ENCODE measurements at places on chromosomes 1 and 21. TPM values are rescaled to one million over a fixed set of nuclear protein-coding genes. Genes with fewer than 3 reads are reported as not detected.
A peak's percentile ranks its signal among the peaks of the same experiment; 100 is the strongest.

GRCh38 chr1:235601104-235601503 is 48.5 kb downstream of the GNG4 start:
- no peak for DNase-seq

DNA sequence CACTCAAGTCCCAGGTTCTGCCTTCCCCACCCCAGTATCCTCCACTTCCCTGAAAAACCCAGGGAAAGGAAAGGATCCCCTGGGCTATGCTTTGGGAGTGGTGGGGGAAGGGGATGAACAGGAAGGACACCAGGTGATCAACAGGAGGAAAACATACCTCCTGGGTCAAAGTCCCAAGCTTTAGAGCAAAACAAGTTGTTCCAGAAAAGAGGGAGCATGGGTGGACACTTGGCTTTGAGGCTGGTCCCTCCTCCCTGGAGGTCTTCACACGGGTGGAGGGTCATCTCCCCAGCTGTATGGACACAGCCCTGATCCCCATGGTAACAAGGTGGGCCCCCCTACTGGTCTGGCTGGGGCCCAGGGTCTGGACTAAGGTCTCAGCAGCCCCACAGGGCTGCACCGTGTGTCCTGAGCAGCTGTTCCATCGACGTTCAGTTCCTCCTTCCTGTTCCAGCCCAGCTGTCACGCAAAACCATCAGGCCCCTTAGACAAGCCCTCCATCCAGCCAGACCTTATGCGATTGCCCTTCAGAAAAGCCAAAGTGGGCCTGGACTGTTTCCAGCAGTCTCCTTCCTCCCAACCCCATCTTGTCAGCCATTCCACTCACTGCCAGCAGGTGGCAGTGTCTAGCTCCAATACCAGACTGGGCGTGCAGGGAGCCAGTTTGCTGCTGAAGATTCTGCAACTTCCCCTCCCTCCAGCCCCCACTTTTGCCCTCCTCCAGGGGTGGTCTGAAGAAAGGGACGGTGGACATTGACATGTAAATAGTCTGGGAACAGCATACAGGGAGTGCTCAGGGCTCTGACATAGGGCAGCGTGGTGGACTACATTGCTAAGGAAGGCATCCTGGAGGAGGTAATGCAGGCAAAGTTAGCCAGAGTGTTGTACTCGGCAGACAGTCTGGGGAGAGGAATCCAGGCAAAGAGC is 2.9 kb upstream of the PDZK1IP1 start:
- peak; percentile 89 for DNase-seq

RNU1-1 gene
- total RNA-seq: 2,650 TPM

GLIS1 gene
- total RNA-seq: 38.0 TPM

- no peak for DNase-seq
Observed at GRCh38 chr1:59703226-59703917, 111.4 kb upstream of the HOOK1 start.

- DNase-seq: no peak
Observed at GRCh38 chr1:96236156-96236739, 485.3 kb upstream of the PTBP2 start.

DNA sequence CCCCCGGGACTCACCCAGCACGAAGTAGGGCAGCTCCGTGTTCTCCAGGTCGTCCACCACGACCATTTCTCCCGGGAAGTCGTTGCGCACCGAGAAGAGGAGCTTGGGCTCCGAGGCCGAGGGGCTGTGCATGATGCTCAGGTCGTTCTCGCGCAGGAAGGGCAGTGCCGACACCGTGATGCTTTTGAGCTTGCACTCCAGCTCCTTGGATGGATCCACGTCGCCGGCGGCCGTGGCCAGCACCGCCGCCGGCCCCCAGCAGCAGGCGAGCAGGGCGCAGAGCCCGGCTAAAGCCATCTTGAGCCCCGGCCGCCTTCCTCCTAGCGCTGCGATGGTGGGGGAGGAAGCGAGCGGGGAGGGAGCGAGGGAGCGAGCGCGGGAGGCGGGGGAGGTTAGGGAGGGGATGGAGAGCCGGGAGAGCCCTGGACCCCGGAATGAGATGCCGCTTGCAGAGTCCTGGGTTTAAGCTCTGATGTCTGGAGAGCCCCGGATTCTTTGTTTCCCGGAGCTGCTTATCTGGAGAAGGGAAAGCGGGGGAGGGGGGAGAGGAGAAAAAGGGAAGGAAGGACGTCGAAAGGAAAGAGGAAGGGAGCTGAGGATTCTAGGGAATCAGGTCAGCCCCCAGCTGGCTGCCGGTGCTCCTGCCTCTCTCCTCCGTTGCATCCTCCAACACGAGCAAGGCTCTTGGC is at the start of gene ASTN1:
Gene ASTN1, minus strand, starts transcription at position 333 of the 689 bp plus-strand sequence. Its CDS starts 36 bp downstream, at position 297.
- DNase-seq: no peak

DNA sequence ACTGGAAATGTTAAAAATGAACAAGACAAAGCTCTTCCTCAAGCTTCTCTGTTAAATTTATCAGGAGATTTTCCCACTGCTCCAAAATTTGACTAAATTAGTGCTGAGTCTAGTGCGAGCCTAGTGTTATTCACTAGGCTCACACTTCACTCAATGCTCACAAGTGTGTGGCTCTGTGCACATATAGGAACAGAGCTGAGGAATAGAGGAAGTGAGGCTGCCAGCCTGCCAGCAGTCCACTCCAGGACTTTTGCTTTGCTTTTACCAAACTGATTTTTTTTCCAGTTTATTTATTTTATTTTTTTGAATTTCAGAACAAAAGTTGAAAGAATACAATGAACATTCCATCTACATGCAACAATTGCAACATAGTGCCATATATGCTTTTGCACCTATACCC is 87.2 kb downstream of the VAV3 start:
- no peak for DNase-seq

GRCh38 chr1:113893267-113893666 is 5.9 kb upstream of the BCL2L15 start:
- DNase-seq: no peak

S100A8 gene
- not detected for total RNA-seq

OR2T11 gene
- not detected for total RNA-seq

GRCh38 chr1:38123356-38124135 is 77.0 kb upstream of the POU3F1 start:
- DNase-seq: no peak

HMGCL gene
- 37.4 TPM for total RNA-seq

GJA9 gene
- total RNA-seq: not detected

PRDM16 gene
- 7.4 TPM for total RNA-seq

TNFRSF18 gene
- not detected for total RNA-seq

DNA sequence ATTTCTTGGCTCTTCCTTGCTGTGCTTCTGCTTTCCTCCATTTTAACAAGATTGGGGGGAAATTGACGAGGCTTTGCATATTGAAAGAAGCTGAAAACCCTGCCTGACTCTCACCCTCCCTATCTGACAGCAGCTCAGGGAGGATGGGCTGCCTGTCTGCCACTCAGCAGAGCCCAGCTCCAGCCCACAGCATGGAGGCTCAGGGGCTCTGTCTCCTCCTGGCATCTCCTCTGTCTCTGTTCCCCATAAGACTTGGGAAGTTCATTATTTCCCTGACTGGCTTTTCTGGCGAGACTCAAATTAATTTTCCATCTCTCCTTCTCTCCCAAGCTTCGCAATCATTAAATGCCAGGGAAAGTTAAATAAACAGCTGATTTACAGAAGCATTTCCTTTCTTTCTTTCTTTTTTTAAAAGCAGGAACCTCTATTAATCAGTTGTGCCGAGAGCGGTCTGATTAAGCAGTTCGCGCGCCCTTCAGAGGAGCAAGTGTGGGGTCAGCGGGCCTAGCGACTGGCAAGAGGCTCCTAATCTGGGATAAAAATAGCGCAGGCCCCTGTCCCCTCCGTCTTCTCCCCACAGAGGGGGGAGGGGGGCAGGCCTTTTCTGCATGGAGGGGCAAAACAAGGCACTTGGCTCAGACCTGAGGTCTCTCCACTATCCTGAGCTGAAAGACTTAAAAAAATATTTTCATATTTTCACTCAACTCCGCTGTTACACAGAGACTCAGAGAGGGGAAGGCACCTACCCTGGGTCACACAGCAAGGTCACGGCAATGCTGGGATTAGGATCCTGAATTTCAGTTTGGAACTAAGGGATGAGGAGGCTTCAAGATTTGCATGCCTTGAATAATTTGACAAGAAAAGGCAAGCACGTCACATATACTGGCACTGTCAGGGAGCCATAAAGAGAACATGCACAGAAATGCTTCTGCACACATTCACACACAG is 170.4 kb downstream of the ACTL8 start:
- DNase-seq: no peak

GRCh38 chr1:77538956-77539518 is 143.4 kb downstream of the ZZZ3 start:
- no peak for DNase-seq

- no peak for DNase-seq
Observed at GRCh38 chr1:46705408-46705807, 13.5 kb downstream of the EFCAB14 start.

DNA sequence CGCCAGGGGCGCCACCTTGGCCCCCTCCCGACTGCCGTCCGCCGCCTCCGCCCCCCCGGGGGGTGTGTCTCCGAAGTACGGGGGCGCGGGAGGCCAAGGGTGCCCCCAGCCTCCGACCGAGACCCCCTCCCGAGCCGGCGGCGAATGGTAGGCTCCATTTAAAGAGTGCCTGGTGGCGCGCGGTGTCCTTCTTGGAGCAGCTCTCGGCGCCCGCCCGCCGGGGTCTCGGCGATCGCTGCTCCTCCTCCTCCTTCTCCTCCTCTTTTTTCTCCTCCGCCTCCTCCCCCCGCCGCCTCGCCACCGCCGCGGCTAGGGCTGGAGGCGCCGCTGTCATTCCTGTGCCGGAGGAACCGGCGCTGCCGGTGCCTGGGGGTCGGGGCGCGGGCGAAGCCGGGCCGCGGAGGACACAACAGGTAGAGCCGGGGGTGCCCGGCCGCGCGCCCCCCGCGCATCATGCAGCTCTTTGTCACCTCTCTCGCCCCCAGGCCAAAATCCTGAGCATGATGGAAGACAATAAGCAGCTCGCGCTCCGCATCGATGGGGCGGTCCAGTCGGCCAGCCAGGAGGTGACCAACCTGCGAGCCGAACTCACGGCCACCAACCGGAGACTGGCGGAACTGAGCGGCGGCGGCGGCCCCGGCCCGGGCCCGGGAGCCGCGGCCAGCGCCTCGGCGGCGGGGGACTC is at the start of gene KAZN:
Gene KAZN, plus strand, starts transcription at position 188 of the 685 bp plus-strand sequence.
- DNase-seq: no peak

DNA sequence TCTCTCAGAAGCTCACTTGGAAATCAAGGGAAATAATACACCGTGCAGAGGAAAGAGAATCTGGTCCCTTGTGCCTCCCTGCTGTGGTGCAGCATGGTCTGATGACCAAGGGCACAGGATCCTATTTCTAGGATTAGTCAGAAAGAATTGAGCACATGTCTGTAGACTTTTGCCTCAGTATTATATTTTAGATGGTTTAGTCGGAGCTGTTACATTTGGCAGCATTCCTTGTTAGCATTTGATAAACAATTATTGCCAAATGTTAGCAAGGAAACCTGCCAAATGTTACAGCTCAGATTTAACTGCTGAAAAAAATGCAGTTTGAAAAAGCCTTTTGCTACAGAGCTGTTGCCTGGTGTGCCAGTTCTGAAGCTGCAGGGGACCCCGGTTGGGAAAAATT is 183.5 kb upstream of the DPYD start:
- DNase-seq: no peak

LRIF1 gene
- 12.1 TPM for total RNA-seq

- no peak for DNase-seq
Observed at GRCh38 chr21:34941162-34941561, 107.9 kb downstream of the RUNX1 start.

DNA sequence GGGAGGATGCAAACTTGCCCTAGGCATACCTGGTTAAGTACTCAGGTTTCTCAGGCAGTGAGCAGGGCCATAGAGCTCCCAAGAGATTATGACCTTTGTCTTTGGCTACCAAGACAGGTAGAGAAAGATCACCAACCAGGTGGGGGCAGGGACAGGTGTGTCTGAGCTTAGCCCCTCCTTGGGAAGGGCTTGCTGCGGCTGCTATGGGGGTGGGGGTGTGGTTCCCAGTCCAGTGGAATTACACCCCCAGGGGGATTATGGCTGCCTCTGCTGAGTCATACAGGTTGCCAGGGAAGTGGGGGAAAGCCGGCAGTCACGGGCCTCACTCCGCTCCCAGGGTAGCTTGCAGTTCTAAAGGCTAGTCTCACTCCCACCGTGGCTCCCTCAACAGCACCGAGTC is 65.2 kb upstream of the FAM163A start:
- no peak for DNase-seq

TFF3 gene
- 50.3 TPM for total RNA-seq

TMEM125 gene
- not detected for total RNA-seq

GRCh38 chr1:11797525-11798216 is 8.1 kb downstream of the MTHFR start:
- no peak for DNase-seq

- DNase-seq: no peak
Observed at GRCh38 chr1:175862408-175862807, 119.0 kb upstream of the TNR start.

DNA sequence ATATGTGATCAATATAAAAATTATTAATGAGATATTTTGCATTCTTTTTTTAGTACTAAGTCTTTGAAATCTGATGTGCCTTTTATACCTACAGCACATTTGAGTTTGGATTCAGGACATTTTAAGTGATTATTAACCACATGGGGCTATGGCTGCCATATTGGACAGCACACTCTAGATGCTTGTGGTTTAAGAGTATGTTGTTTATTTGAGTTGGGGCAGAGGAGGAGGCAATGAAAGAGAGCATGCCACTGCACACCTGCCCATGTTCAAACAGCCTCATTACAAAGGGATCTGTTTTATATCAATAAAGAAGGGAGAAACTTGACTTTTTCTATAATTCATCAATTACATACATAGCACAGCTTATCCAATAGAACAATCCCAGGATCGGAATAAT is 99.4 kb upstream of the EDEM3 start:
- DNase-seq: no peak

- no peak for DNase-seq
Observed at GRCh38 chr1:70220517-70221237, 503 bp upstream of the SRSF11 start.

DNA sequence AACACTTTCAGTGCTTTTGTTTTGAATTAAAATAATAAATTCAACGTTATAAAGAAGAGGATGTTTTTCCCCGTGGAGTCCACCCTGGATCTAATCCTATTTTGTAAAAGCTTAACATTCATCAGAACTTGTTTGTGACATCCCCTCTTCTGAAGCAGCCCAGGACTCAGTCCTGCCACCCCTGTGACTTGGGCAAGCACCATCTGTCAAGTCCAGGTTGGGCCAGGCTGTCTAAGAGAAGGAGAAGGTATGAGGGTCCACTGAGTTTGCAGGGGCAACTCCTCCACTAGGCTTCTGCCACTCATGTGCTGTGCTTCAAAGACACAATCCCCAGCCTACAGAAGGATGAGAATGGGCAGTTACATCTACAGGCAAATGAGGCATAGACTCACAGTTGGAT is 59.7 kb downstream of the MT1HL1 start:
- no peak for DNase-seq

CFAP141 gene
- not detected for total RNA-seq
